Regular cardiac myocyte (primary cell): ENCODE measurements at places on chromosomes 6 and 20. TPM values are rescaled to one million over a fixed set of nuclear protein-coding genes. Genes with fewer than 3 reads are reported as not detected.

CNR1 gene
- under 0.01 and 0.28 TPM in 2 replicates for total RNA-seq

PCSK2 gene
- total RNA-seq = not detected in 2 replicates

LPA gene
- under 0.01 TPM in 1 of 2 replicates, not detected in the other for total RNA-seq

C2 gene
- total RNA-seq = 0.38 and 6.8 TPM in 2 replicates

TRIM10 gene
- under 0.01 TPM in 1 of 2 replicates, not detected in the other for total RNA-seq

CPXM1 gene
- total RNA-seq = 0.19 and 0.28 TPM in 2 replicates

CGA gene
- 0.28 TPM in 1 of 2 replicates, not detected in the other for total RNA-seq

TSBP1 gene
- total RNA-seq = not detected in 2 replicates

SRSF12 gene
- total RNA-seq = under 0.01 and 0.28 TPM in 2 replicates

SEMG1 gene
- not detected in 2 replicates for total RNA-seq

TUBB2B gene
- total RNA-seq = 0.85 and 6.9 TPM in 2 replicates

RAD21L1 gene
- 0.19 TPM in 1 of 2 replicates, not detected in the other for total RNA-seq

LY86 gene
- not detected in 2 replicates for total RNA-seq

METTL24 gene
- total RNA-seq = under 0.01 and 0.85 TPM in 2 replicates

DZANK1 gene
- 0.56 and 1.2 TPM in 2 replicates for total RNA-seq

KCNB1 gene
- total RNA-seq = under 0.01 TPM in 2 replicates

TRIM40 gene
- not detected in 2 replicates for total RNA-seq

HMGCLL1 gene
- total RNA-seq = under 0.01 and 0.28 TPM in 2 replicates

PDE10A gene
- 18.4 and 32.4 TPM in 2 replicates for total RNA-seq

CDH4 gene
- 0.28 and 1.2 TPM in 2 replicates for total RNA-seq

SLC24A3 gene
- total RNA-seq = 0.77 and 1.4 TPM in 2 replicates

GNMT gene
- 0.19 TPM in 1 of 2 replicates, not detected in the other for total RNA-seq

CTSZ gene
- total RNA-seq = 144 and 156 TPM in 2 replicates

MACROD2 gene
- total RNA-seq = under 0.01 TPM in 2 replicates

GATA5 gene
- total RNA-seq = not detected in 2 replicates

ACTL10 gene
- total RNA-seq = 2.7 and 2.8 TPM in 2 replicates

ULBP2 gene
- total RNA-seq = 8.7 and 12.5 TPM in 2 replicates

SLCO4A1 gene
- total RNA-seq = 0.19 and 0.56 TPM in 2 replicates

PTCHD4 gene
- 0.96 and 7.0 TPM in 2 replicates for total RNA-seq

IBTK gene
- total RNA-seq = 45.7 and 54.3 TPM in 2 replicates

SAMD10 gene
- total RNA-seq = 0.38 and 0.56 TPM in 2 replicates
